ENCODE measurements at places on chromosomes 7 and 10.
A peak's percentile ranks its signal among the peaks of the same experiment; 100 is the strongest.

DNA sequence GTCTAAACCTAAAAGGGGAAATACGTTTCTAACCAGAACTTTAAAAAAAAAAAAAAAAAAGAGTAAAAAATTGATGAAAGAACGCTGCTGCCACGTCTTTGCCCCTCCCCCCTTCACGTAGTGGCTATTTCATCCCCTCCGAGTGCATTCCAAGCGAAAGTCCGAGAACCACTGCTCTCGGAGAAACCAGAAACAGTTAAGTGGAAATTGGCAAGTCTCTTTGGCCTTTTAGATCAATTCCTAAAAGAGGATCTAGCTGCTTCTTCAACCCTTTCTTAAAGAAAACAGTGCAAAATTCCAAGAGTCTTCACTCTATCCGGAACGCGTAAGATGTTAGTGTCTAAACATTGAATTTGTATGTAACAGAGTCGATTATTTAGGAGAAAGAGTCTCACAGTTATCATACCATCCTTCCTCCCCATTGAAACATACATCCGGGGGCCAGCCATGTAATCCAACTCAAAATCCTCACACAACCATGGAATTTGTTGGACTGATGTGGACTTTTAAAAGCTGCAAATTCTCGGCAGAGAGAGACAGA is 1.1 kb downstream of the P4HA1 start:
- peak; percentile 44 for DNase-seq

GRCh38 chr7:100152937-100153666 is 4.4 kb downstream of the LAMTOR4 start:
- no peak for DNase-seq

GRCh38 chr7:131488361-131488760 is 68.1 kb downstream of the PODXL start:
- no peak for DNase-seq

DNA sequence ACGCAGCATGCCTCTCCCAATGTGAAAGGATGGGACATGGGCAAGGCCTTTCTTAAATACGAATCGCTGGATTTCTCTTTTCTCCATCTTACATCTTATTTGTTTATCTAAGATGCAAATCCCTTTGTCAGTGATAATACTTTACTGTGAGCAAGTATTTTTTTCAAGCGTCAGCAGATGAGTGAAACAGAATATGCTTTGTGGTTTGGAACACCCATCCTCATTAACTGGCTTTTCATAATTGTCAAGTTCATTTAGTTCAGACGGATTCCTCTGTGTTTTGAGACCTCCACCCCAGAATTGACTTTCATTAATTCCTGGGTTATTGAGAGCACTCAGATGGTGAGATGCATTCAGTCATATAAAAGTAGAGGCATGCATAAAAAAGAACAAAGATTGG is 149.8 kb downstream of the NSUN6 start:
- no peak for DNase-seq

DNA sequence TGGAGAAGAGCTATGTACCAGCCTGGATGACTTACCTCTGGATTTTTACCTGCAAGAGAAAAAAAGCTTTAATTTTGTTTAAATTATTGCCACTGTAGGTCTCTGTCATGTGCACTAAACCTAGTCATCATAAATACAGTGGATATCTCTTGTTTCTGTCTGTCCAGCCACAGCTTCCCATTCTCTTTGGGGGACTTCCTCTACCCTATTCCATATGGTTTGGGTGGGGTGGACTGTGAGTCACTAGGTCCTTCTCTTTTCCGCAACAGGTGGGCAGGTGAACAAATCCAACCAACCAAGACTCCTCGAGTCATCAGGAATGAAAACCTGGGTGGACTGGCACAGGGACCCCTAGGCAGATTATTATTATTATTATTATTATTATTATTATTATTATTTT is 87.3 kb upstream of the CYTH3 start:
- no peak for DNase-seq

- no peak for DNase-seq
Measured at GRCh38 chr7:80272560-80273239, 138.1 kb downstream of the GNAI1 start.

- no peak for DNase-seq
Measured at GRCh38 chr7:38393874-38394273, 120.4 kb upstream of the TARP start.

DNA sequence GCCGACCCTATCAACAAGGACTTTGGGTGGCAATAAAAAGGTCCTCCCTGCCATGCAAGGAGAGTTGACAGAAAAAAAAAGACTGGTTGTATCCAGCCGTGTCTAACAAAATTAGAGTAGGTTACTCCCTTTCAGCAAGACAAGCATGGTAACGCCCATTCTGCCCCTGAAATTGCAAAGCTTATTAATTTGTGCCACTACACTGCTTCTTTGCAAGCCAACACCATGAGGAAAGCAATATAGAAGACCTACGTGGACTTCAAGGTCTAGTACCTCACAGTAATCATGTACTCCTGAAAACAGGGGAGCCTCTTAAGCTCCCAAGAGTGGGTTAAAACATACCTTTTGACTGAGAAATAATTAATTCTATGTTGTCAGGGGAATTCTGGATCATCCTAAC is 90.3 kb downstream of the FRMPD2 start:
- no peak for DNase-seq

GRCh38 chr7:27774717-27775328 is 34.9 kb downstream of the TAX1BP1 start:
- no peak for DNase-seq

GRCh38 chr7:66847879-66848790 is 72.9 kb upstream of the TMEM248 start:
- no peak for DNase-seq

- DNase-seq = no peak
Measured at GRCh38 chr7:112306903-112307302, 100.4 kb downstream of the ZNF277 start.

- DNase-seq = no peak
Measured at GRCh38 chr7:86863452-86863851, 196.0 kb downstream of the ELAPOR2 start.

GRCh38 chr7:50854831-50855230 is 72.1 kb upstream of the GRB10 start:
- DNase-seq = no peak

GRCh38 chr7:108863227-108863848 is 293.7 kb downstream of the DNAJB9 start:
- DNase-seq = no peak

DNA sequence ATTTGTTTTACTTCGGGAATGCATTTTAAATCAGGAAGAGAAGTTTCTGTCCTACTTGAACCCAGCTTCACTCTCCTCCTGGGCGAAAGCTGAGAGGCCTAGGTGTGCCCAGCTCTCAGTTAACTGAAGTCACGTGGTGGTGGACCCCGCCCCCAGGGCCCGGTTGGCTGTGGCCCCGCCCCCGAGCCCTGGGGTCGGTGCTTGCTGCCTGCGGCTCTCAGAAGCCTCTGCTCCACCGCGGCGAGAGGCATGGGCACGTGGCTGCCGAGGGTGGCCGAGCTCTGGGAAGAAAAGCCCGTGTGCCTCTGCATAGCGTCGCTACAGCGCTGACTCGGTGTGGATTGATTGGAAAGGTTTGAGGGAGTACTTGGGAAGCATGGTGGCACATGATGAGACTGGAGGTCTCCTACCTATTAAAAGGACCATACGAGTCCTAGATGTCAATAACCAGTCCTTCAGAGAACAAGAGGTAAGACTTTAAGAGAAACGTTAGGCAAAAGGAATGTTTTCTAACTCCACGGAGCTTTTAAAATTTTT is 34.1 kb downstream of the NET1 start:
- peak; percentile 76 for DNase-seq

- DNase-seq = no peak
Measured at GRCh38 chr10:46031648-46032532, 1.5 kb upstream of the NCOA4 start.

DNA sequence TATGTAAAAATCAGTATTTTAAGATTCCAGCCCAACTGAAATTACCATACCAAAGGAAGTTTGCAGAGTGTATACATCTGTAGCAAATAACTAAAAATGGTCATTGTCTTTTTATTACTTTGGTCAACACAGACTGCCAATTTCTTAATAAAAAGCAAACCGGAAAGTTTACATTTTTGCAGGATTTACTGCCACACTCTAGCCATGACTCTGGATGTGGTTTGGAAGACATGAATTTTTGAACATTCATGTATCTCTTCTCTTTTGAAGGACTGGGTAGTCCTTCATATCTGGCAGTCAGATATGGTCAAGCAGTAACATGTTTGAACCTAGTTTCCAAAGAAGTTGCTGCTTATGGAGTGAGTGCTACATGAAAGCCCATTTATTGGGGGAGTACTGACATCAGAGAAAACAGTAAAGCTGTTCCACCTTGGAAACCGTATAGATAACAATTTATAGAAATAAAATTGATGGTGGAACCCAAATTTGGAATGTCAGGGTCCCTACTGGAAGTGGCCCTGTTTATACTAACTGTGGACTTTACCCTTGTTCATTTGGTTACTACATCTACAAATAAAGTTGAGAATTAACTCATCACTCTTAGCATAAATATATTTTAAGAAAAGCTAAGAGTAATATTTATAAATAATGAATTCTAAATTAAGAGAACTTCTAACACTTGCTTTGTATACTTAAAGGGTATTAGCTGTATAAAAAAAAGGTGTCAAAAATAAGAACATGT is 84.6 kb downstream of the ZMYND11 start:
- DNase-seq = no peak

GRCh38 chr7:152544971-152545619 is 109.3 kb upstream of the KMT2C start:
- DNase-seq = no peak

GRCh38 chr7:98674461-98674860 is 57.4 kb downstream of the NPTX2 start:
- no peak for DNase-seq

- DNase-seq = no peak
Measured at GRCh38 chr7:55651057-55651456, 78.8 kb upstream of the VOPP1 start.

DNA sequence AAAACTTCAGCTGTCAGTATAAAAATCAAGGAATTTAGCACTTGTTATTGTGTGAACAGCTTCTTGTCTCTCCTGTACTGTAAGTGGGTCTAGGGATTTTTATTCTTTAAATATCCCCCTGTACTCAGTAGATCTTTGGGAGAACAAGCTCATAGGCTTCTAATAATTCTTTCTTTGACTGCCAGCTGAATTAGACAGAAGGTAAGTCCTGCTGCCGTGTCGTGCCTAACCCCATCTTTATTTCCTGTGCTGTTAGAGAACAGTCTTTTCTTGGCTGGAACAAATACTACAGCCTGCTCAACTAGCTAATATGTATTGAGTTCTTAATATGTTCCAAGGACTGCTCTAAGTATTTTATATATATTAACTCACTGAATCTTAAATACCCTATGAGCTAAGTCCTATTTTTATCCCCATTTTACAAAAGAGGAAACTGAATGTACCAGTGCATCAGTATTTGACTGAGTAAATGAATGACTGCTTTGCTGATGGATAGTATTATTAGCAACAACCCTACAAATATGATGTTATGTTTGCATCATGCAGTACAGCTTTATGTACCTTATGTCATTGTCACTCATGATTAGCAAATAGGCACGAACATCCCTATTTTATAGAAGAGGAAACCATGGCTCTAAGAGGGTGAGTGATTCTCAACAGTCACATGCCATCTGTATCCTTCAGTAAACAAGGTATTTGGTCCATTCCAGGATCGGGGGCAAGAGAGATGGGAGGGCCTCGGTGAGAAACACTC is 5.5 kb upstream of the DUSP5 start:
- DNase-seq = no peak

DNA sequence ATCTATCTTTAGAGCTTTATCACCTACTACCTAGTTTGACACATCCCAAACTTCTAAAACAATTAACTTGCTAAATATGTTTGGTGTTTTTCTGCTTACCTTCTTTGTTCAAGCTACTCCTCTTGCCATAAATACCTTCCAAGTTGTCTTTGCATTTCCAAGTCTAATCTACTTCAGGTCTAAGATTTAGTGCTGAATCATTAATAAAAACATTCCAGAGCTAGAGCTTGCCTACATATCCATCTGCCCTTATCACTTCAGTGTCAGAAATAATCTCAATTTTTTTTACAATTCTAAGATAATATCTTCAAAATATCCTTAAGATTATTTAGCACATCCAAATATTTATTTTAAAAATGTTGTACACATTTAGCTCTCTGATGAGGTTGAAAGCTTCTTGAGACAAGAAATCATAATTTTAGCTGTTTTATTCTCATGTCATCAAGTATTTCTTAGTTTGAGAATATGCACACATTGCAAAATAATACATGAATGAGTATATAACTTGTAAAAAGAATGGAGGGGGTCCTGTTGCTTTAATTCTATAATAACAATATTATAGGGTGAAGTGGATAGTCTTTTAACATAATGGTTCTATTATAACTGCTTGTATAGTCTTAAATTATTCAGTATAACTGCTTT is 466.3 kb downstream of the SEMA3D start:
- no peak for DNase-seq

GRCh38 chr7:116534790-116535189 is 10.0 kb downstream of the CAV1 start:
- no peak for DNase-seq

DNA sequence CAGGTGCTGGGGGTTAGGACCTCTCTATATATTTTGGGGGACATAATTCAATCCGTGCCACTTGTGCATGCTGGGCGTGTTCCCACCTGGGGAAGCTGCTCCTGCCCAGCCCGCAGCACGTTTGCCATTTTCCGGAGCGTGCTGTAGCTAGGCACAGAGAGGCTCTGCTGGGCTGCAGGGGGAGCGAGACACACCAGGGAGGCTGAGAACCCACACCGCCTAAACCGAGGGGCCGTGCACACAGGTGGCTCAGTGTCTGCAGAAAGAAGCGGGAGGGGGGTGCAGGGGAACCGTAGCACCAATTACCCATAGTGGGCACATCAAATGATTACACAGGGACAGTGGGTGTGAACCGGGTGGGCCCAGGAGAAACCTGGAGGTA is 27.0 kb downstream of the PRKAG2 start:
- no peak for DNase-seq

DNA sequence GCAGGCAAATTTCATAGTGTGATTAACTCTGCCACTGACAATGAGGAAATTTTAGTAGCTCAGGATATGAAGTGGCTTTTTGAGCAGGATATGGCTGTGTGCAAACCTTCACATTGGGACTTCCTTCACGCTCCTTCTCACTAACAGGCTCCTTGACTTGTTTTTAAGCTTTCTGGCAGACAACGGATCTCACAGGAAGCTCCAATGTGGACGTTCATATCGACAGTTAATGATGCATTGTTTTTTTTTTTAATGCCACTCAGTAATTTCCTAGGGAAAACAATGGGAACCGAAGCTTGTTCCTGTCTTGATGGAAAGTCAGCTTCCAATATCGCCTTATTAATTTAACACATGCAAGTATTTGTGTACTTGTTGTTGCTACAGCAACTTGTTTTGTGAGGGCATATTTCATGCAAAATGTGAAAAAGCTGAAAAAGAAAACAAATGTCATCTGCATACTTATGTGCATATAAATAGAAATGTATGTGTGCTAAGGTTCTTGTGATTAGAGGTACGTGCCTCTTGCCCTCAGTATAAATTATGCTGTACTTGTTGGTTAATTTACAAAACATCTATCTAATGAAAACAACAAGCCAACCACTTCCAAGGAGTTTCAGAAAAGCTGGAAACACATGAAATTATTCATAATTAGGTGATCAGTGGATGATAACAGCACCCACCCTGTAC is 84.7 kb downstream of the NRP1 start:
- DNase-seq = no peak
